Stimulated activated CD8-positive, alpha-beta memory T cell treated with anti-CD3 and anti-CD28 coated beads, Interleukin-7, amount 100 ng/mL, for 1 hour (primary cell): ENCODE measurements at places on chromosomes 1 and 21.
A peak's percentile ranks its signal among the peaks of the same experiment; 100 is the strongest.

DNA sequence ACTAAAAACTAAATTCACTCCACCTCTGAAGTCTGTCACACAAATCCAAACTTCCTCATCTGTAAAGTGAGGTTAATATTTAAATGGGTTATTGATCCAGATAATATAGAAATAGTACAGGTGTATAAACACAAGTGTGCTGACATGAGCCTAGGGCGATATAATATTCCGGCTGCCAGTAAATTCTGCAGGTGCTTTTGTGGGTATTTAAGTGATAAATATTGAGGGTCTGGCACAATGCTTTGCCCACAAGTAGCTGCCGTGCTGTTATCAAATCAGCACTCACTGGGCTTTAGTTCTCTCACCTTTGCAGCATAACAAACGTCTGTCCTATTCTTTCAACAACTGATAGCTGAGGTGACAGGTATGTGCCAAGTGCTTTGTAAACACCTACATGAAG is 7.6 kb downstream of the PABPC4 start:
- no peak for DNase-seq

GRCh38 chr1:30880678-30881318 is 27.8 kb downstream of the SDC3 start:
- no peak for DNase-seq

DNA sequence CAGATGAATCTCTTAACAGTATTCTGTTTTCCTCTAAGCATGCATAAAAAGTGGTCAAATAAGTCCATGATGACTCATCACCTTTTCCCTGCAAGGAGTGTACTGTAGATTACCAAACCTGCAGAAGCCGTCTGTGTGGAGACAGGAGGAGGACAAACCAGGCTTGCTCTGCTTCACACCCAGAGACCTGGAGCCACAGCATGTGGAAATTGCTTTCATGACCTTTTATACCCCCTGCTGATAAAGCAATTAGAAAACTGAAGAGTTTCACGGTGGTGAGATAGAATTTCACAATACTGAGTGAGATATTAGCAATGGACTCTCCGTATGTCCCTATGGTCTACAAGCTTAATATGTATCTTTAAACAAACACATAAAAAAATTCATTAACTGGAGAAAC is 9.4 kb downstream of the CORT start:
- no peak for DNase-seq

DNA sequence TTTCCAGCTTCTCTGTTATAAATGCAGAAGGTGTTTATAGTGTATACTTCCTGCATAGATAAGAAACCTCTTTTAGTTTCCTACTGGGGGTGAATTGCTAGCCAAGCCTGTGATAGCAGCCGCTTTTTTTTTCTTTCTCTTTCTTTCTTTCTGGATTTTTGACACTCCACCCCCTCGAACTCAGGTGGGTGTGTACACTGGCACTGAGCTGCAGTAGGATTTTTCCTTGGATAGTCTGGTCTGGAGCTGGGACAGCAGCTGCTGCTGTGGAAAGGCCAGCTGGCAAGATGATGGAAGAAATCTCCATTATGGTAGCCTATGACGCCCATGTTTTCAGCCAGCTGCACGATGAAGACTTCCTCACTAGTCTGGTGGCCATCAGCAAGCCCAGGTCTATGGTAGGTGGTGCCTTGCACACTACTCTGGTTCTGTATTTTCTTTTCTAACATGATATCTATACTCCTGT is 122.5 kb upstream of the CACYBP start:
- no peak for DNase-seq

DNA sequence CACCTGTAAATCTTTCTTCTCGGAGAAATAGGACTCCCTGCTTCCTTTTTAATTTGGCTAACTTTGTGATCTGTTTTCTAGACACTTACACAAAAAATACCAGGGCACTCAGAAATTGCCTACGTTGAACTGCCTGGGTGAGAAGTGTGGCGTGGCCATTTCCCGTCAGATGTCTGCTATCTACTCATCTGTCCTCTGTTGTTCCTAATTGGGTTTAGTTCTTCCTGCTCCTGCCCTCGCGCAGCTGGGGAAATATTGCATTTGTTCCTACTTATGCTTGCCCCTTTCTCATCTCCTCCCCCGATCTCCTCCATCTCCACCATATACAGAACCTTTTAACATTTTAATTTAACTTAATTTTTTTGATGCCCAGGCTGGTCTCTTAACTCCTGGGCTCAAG is 55.1 kb downstream of the CD58 start:
- no peak for DNase-seq

DNA sequence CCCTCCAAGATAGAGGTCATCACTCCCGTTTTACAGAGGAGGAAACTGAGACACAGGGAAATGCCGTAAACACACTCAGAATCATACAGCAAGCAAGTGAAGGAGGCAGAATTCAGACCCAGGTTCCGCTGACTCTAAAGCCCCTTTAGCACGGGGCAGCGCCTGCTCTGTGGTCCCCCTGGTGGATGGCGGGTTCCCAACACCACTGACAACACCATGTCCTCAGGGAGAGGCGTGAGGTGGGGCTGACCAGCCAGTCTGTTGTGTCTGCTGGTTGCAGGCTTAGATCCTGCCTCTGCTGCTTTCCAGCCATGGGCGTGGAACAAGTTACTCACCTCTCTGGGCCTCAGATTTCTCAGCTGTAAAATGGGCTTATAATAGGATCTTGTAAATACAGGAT is 617.3 kb downstream of the MATN1 start:
- no peak for DNase-seq

GRCh38 chr1:92748138-92748537 is 36.8 kb downstream of the EVI5 start:
- DNase-seq = no peak

DNA sequence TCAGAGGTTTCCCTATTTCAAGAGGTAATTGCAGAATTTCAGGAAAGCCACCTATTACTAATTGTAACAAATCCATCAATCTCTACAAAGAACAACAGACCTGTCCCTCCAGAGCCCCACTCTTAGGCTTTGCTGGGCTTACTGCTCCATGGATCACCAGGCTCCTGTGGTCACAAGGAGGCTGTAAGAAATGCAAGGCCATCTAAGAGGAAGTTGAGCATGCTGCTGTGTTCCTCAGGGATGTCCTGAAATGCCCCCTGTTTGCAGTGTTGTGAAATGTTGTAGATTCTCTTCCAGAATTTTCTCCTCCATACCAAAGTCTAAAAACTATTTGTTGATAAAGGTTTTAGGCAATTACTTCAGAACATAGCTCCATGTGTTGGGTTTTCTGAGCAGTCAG is 24.4 kb upstream of the DUSP23 start:
- DNase-seq = no peak

- no peak for DNase-seq
Observed at GRCh38 chr1:55172272-55172671, 42.9 kb downstream of the USP24 start.

DNA sequence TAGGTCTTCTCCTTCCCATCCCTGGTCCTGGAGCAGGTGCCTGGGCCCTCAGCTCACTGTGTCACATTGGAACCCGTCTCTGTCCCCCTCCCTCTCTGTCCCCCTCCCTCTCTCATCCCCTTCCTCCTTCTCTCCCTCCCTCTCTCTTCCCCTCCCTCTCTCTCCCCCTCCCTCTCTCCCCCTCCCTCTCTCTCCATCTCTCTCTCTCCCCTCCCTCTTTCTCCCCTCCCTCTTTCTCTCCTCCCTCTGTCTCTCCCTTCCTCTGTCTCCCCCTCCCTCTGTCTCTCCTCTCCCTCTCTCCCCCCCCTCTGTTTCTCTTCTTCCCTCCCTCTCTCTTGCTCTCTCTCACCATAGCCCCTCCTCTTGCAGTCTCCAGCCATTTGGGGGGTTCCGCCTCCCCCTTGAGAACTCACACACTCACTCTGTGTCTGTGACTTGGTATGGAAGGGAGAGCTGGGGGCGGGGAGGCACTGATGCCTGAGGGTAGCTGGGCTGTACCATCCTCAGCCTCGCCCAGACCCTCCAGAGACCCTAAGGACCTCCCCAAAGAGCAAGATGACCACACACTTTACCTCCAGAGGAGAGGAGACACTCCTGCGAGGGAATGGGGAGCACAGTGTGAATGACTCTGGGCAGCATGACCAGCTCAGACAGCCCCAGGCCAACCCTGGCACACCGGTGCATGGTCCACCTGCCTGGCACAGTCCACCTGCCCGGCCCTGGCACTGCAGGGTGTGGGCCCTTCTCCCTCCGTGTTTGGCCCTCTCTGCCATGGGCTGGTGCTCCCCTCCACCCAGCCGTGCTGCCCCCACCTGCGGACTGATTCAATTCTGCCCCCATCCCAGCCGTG is 102.8 kb upstream of the ARHGEF16 start:
- DNase-seq = no peak

GRCh38 chr21:44947111-44947929 is 7.5 kb downstream of the SLX9 start:
- no peak for DNase-seq

- DNase-seq = no peak
Observed at GRCh38 chr1:180939073-180939710, 26.5 kb downstream of the KIAA1614 start.

DNA sequence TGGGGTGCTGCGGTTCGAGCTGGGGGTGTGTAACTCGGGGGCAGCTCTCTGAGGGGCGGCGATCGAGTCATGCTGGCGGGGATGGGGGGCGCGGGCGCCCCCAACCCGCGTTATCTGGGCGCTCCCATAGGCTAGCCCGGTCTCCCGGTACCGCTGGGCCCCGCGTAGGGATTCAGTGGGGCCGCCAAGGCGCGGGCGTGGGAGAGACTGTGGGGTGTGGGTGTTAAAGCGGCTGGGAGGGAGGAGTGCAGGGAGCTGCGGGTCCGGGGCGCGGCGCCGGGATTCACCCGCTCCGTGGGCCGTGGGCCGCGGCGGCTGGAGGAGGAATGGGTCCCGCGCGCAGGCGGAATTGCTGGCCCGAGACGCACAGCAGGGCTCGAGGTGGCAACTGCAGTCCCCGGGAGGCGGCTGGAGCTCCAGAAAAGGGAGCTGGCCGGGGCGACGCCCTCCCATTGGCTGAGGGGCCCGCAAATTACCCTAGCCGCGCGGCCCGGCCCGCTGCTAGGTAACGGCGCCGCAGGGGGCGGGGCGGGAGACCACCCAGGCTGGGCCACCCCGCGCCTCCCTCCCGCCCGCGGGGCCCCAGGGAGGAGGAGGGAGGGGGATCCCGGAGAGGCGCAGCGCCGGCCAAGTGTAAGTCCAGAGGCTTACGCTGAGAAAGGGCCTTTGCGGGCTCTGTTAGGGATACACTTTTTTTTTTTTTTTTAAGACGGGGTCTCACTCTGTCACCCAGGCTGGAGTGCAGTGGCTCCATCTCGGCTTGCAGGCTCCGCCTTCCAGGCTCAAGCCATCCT is at the start of gene PTCH2:
Gene PTCH2 (minus strand): TSS at position 392 of the 794 bp plus-strand sequence. CDS start 321 bp downstream, at position 71.
- DNase-seq = no peak

DNA sequence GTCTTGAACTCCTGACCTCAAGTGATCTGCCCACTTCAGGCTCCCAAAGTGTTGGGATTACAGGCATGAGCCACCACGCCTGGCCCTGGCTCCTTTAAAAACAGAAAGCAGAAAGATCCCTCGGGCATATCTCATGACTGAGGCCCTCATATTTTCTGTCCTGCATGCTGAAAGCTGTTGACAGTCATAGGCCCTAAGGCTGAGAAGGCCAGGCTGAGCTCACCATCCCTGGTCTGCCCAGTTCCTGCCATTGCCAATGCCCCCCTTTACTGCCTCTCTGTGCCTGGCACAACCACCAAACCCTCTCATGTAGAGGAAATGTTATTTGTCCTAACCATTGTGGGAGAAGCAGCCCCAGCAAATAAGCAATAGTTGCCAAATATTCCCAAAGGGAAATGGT is 12.7 kb downstream of the CD34 start:
- DNase-seq = no peak

DNA sequence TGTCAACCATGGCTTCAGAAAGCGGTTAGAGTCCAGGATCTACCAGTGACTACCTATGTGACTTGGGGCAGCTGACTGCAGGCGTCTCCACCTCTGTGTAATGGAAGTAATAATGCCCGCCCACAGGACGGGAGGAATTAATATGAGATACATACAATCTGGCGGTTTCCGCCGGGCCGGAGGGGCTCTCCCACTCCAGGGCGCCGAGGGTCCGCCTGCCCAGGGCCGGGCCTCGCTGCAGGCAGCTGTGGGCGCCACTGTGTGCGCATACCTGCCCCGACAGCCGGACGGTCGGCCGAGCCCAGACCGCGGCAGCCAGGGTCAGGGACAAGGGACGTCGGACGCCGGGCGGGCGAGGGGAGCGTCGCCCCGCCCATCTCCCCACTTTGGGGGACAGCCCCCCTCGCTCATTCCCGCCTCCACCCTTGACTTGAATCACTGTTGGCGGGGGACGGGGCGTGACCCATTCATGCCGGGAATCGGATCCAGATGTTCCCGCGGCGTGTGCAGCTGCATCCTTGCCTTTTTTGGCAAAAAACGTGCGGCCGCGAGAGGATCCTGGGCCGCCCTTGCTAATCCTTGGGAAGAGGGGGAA is 6.0 kb upstream of the SF3A3 start:
- no peak for DNase-seq

DNA sequence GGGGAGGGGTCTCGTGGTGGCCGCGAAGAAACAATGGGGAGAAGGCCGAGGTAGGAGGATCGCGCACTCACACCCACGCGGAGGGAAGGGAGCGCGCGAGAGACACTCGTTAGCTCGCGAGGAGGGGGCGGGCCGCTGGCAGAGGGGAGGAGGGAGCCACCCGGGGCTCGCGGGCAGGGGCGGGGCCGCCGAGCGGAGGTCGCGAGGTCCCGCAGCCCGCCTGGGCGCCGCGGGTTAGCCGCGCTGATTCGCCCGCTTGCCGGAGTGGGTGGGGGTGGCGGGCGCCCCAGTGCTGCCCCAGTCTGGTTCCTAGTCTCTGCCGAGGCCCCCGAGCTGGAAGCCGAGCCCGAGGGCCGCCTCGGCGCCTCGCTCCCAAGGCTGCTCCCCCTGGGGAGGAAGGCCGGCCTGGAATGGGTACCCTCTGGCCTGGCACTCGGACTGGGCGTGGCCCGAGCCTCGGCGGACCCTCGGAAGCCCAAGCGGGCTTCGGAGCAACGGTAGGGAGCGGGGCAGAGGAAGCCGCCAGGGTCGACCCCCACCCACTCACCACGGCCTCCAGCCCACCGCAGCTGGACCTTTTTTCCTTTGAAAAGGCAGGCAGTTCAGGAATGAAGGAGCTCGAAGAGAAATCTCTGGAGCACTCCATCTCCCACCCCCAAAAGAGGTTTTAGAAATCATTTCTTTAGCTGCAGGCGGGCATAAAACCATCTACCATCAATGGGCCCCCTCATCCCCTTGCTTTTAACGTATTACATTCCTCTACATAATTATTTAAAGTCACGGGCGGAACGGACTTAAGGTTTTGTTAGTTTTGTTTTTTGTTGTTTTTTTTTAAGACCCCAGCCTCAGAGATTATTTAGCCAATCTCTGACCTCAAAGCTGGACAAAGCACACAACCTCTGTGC is 722 bp upstream of the TUT4 start:
- DNase-seq = peak; percentile 78

- no peak for DNase-seq
Observed at GRCh38 chr1:9128166-9128519, 759 bp downstream of the GPR157 start.
